ENCODE measurements at places on chromosomes 5 and 9.
A peak's percentile ranks its signal among the peaks of the same experiment; 100 is the strongest.

GRCh38 chr5:90279091-90279490, 130.5 kb downstream of the CETN3 start:
- H3K36me3 ChIP-seq, result no peaks in the 10 kb centered on the region
- no peak for DNase-seq
- H3K27ac ChIP-seq, result no peak overlapping the region
- no peak overlapping the region for H3K4me3 ChIP-seq

- H3K36me3 ChIP-seq, result no peaks in the 10 kb centered on the region
- H3K4me1 ChIP-seq, result peaks cover 16% of the 10 kb centered on the region
- peaks cover 15% of the 10 kb centered on the region for H3K27me3 ChIP-seq
These were observed 232.2 kb downstream of the SYK start for GRCh38 chr9:91033797-91034196.

GRCh38 chr5:159891371-159891770, 24.9 kb upstream of the ADRA1B start:
- H3K4me1 ChIP-seq, result no peaks in the 10 kb centered on the region
- no peak overlapping the region for H3K4me3 ChIP-seq
- no peak overlapping the region for H3K27ac ChIP-seq
- H3K36me3 ChIP-seq, result no peaks in the 10 kb centered on the region

DNA sequence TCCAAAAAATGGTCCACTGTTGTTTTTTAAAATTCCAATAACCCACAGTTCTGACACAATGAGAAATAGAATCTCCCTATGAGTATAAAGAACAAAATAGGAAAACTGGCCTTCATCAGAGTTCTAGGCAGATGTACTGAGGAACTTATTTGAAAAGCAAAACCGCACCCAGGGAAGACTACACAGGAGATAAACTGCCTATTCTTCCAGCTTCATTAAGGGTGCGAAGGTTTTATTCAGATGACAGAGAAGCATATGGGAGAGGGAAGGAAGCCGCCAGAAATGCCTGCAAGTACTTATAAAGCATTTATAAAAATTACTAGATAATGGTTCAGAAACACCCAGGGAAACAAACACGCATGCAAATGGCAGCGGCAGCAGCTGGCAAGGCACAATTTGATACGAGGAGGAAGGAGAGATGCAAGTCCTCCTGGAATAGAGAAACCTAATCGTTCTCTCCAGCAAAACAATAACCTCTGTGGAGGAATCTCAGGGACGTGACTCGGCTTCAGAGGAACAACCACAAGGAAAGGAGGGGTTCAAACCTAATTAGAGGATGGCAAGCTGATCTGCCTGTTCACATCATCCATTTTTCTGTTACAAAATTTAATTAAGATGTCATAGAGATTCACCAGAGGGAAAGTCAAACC, 9.0 kb downstream of the TTLL11 start:
- H3K27ac ChIP-seq, result no peak overlapping the region
- H3K36me3 ChIP-seq, result no peaks in the 10 kb centered on the region
- no peaks in the 10 kb centered on the region for H3K27me3 ChIP-seq

GRCh38 chr9:92739346-92739970, 25.2 kb downstream of the BICD2 start:
- no peaks in the 10 kb centered on the region for H3K36me3 ChIP-seq
- no peak for DNase-seq
- H3K4me3 ChIP-seq, result peak overlapping the region; percentile 43
- no peaks in the 10 kb centered on the region for H3K27me3 ChIP-seq
- H3K4me1 ChIP-seq, result peaks cover 96% of the 10 kb centered on the region
- H3K27ac ChIP-seq, result peak overlapping the region; percentile 80
